Right lobe of liver (tissue), 6 donors: ENCODE measurements at places on chromosomes 1 and 21. TPM values are rescaled to one million over a fixed set of nuclear protein-coding genes. Genes with fewer than 3 reads are reported as not detected.
A peak's percentile ranks its signal among the peaks of the same experiment; 100 is the strongest.

DNA sequence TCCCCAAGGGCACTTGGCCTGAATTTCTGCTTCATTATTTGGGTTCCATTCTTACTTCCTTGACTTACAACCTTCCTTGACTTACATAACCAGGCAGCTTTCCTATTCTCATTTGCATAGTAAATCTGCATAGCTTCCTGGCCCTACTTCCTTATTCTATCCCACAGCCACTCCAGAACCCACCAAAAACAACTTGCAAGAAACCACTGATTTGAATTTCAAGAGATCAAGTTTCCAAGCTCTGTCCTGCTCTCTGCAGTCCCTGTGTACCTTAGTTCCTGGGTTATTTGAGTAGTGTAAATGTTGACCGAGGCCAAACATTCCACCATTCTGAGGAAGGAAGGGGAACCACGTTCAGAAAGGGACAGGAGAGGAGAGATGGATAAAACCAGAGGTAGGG, 603.3 kb downstream of the PTPRC start:
- H3K36me3 ChIP-seq, result no peaks in the 10 kb centered on the region
- no peak for DNase-seq
- no peaks in the 10 kb centered on the region for H3K27me3 ChIP-seq
- no peak overlapping the region for H3K4me3 ChIP-seq
- no peaks in the 10 kb centered on the region for H3K4me1 ChIP-seq

GRCh38 chr1:76891931-76892622, 24.8 kb downstream of the ST6GALNAC5 start:
- H3K27ac ChIP-seq, result no peak overlapping the region
- no peaks in the 10 kb centered on the region for H3K27me3 ChIP-seq
- no peak for DNase-seq
- no peaks in the 10 kb centered on the region for H3K4me1 ChIP-seq
- H3K36me3 ChIP-seq, result no peaks in the 10 kb centered on the region

- no peak overlapping the region for H3K4me3 ChIP-seq
- no peaks in the 10 kb centered on the region for H3K36me3 ChIP-seq
- H3K27ac ChIP-seq, result no peak overlapping the region
- H3K27me3 ChIP-seq, result no peaks in the 10 kb centered on the region
- DNase-seq, result no peak
These were observed 418.8 kb downstream of the SIPA1L2 start for GRCh38 chr1:232211149-232211548.

- H3K4me3 ChIP-seq, result no peak overlapping the region
- no peaks in the 10 kb centered on the region for H3K27me3 ChIP-seq
- no peak for DNase-seq
- H3K4me1 ChIP-seq, result peaks cover 11% of the 10 kb centered on the region
- H3K27ac ChIP-seq, result no peak overlapping the region
These were observed 5.2 kb downstream of the LEPR start for GRCh38 chr1:65425697-65426096.

- DNase-seq, result no peak
- no peaks in the 10 kb centered on the region for H3K4me1 ChIP-seq
- H3K4me3 ChIP-seq, result no peak overlapping the region
These were observed 39.5 kb downstream of the COLGALT2 start for GRCh38 chr1:183998045-183998444.

DNA sequence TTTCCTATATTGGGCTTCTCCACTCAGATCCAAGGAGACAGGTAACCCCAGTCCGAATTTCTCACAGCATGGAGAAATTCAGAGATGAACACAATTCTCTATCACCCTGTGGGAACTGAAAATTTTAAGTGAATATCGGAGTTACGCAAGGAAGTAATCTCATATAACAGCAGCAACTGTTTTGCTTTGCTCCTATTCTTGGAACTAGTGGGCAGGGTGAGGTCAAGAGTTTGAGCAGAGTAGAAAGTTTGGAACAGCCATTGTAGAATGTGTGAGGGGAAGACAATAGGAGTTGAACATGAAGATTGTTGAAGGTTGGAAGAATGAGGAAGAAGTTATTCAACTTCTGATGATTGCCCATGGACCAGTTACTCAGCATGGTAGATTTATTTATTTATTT, 24.3 kb upstream of the SLC35D1 start:
- H3K27ac ChIP-seq, result no peak overlapping the region
- DNase-seq, result no peak
- H3K36me3 ChIP-seq, result no peaks in the 10 kb centered on the region
- no peaks in the 10 kb centered on the region for H3K4me1 ChIP-seq
- no peaks in the 10 kb centered on the region for H3K27me3 ChIP-seq
- no peak overlapping the region for H3K4me3 ChIP-seq

DNA sequence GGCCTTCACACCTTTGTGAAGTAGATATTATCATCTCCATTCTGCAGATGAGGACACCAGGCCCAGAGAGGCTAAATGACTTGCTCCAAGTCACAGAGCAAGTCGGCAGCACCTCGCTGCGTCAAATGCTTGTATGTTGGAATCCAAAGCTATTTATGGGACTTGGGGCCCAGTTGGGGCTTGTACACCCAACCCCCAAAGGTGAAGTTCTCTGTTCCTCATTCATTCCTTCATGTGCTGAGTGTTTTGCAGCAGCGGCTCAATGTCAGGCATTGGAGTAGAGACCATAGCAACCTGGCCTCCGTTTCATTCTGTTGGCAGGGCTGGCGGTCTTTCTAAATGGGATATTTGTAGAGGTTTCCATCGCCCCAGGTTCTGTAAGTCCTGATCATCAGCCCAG, 113.4 kb upstream of the SLC25A33 start:
- no peaks in the 10 kb centered on the region for H3K27me3 ChIP-seq
- no peak overlapping the region for H3K27ac ChIP-seq
- H3K4me3 ChIP-seq, result no peak overlapping the region

DNA sequence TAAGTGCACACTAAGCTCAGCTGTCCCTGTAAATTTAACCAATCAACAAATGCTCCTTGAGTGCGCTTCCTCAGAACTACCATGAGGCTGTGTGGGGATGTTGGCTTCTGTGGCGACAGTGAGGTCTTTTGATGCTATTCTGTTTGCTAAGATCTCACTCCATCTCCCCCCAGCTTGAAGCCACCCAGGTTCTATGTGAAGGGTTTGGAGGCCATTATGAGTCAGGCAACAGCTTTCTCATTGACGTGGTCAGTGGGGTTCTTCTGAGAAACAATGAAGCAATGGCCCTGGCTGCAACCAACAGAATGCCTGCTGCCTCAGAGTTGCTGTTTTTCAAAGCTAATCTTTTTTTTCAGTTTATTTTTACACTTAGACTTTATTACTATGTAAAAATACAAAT, 205.5 kb downstream of the PTBP2 start:
- DNase-seq, result no peak
- no peak overlapping the region for H3K4me3 ChIP-seq
- no peak overlapping the region for H3K27ac ChIP-seq
- no peaks in the 10 kb centered on the region for H3K27me3 ChIP-seq
- H3K4me1 ChIP-seq, result no peaks in the 10 kb centered on the region

GRCh38 chr1:153527023-153527682, 8.6 kb downstream of the S100A6 start:
- DNase-seq, result no peak
- no peak overlapping the region for H3K27ac ChIP-seq

GRCh38 chr1:201653233-201653632, 114.3 kb downstream of the NAV1 start:
- no peaks in the 10 kb centered on the region for H3K36me3 ChIP-seq
- H3K4me3 ChIP-seq, result no peak overlapping the region
- peaks cover 13% of the 10 kb centered on the region for H3K4me1 ChIP-seq
- H3K27ac ChIP-seq, result no peak overlapping the region
- H3K27me3 ChIP-seq, result no peaks in the 10 kb centered on the region
- DNase-seq, result no peak

GRCh38 chr21:25709684-25710265, 24.9 kb downstream of the ATP5PF start:
- H3K4me1 ChIP-seq, result no peaks in the 10 kb centered on the region
- no peak for DNase-seq
- H3K36me3 ChIP-seq, result no peaks in the 10 kb centered on the region
- H3K4me3 ChIP-seq, result no peak overlapping the region

DNA sequence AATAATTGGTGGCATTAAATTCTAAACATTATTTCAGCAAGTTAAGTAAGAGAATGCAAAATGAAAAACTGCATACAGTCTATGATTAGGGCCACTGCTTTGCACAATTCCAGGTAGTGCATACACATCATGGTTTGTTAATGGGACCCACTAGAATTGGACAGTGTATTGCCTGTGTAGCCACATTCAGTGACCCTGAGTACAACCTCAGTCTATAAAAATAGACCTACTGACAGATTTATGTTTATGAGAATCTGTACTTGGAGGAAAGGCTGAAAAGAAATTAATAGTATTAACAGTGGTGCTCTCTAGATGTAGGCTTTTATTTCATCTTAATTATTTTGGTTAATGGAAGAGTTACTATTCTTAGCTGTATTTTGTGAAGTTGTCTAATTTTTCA, 18.8 kb downstream of the UAP1 start:
- H3K4me1 ChIP-seq, result no peaks in the 10 kb centered on the region
- H3K27me3 ChIP-seq, result no peaks in the 10 kb centered on the region
- no peak overlapping the region for H3K4me3 ChIP-seq
- no peak for DNase-seq

- H3K4me1 ChIP-seq, result no peaks in the 10 kb centered on the region
- no peaks in the 10 kb centered on the region for H3K27me3 ChIP-seq
- no peaks in the 10 kb centered on the region for H3K36me3 ChIP-seq
- DNase-seq, result no peak
- H3K4me3 ChIP-seq, result no peak overlapping the region
These were observed 15.5 kb upstream of the ZNF436 start for GRCh38 chr1:23385119-23385621.

- H3K27me3 ChIP-seq, result no peaks in the 10 kb centered on the region
- peak overlapping the region; percentile 87 for H3K4me3 ChIP-seq
- H3K36me3 ChIP-seq, result no peaks in the 10 kb centered on the region
- H3K4me1 ChIP-seq, result peaks cover 10% of the 10 kb centered on the region
- DNase-seq, result peak; percentile 74
These were observed 759 bp downstream of the AHCTF1 start for GRCh38 chr1:246930830-246931548.

DNA sequence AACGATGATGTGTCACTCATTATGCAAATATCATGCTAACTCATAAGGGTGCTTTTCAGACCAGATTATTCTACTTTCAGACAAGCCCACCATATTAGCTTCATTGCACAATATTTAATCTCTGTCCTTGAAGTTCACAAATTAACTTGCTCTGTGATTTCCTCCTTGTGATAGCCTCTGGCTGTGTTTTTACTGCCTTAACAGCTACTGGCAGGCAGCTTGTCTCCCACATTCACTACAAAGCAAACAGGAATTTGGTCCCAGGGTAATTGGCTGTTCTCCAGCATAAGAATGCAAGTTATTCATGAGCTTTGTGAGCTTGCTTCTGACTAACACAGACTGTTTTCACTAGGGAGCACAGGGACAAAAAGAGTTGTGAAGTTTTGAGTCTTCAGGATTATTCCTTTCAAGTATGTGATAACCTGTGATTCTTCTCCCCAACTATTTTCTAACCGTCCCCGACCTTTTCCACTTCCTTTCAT, 87.9 kb upstream of the HMCN1 start:
- H3K27ac ChIP-seq, result peak overlapping the region; percentile 42
- H3K36me3 ChIP-seq, result no peaks in the 10 kb centered on the region
- H3K4me3 ChIP-seq, result no peak overlapping the region
- no peaks in the 10 kb centered on the region for H3K4me1 ChIP-seq

DNA sequence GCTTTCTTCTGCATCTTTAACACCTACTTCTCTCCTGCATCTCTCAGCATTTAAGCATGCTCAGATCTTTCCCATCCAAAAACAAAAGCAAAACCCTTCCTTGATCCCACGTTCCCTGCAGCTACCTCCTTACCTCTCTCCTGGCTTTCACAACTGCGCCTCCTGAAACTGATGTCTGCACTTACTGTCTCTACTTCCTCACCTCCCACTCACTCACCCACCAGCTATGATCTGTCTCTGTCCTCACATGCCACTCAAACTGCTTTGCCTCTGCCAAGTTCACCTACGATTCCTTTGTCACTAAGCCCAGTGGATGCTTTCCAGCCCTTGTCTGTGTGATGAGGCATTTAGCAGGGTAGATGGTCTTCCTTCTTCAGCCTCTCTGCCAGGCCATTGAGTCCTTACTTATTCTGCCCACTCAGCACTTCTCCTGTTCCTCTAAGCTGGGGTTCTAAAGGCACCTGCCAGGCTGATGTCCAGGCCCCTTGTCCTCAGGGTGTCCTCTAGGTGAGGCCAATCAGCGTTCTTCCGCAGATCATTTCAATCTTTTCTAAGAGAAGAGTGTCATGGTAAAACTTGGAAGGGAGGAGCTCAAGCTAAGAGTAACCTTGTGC, 10.0 kb upstream of the GJB3 start:
- no peak overlapping the region for H3K4me3 ChIP-seq
- DNase-seq, result no peak
- no peaks in the 10 kb centered on the region for H3K27me3 ChIP-seq
- no peaks in the 10 kb centered on the region for H3K36me3 ChIP-seq
- H3K4me1 ChIP-seq, result no peaks in the 10 kb centered on the region

DNA sequence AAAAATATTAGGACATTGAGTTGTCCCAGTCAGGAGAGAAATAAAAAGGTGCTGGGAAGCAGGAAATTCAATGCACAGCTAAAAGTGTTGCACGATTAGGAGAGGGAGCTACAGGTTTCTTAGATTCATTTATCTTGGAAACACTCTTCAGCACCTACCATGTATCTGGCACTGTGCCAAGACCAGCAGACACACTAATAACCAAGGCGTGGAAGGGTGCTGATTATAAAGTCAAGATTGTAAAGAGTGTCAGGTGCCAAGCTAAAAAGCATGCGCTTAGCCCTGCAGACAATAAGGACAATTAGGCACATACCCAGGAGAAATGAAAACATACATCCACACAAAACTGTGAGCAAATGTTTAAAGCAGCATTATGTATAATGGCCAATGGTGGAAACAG, 129.9 kb downstream of the DSCAM start:
- no peaks in the 10 kb centered on the region for H3K4me1 ChIP-seq
- H3K27ac ChIP-seq, result no peak overlapping the region
- no peak overlapping the region for H3K4me3 ChIP-seq
- no peaks in the 10 kb centered on the region for H3K36me3 ChIP-seq
- DNase-seq, result no peak
- H3K27me3 ChIP-seq, result no peaks in the 10 kb centered on the region

- no peak for DNase-seq
- no peaks in the 10 kb centered on the region for H3K36me3 ChIP-seq
- H3K4me3 ChIP-seq, result no peak overlapping the region
- H3K27ac ChIP-seq, result no peak overlapping the region
- no peaks in the 10 kb centered on the region for H3K27me3 ChIP-seq
These were observed 78.7 kb downstream of the PBX1 start for GRCh38 chr1:164637461-164638375.

The RIMKLA gene
- 0.18 TPM for total RNA-seq

The TTC22 gene
- 6.1 TPM for total RNA-seq

The MCOLN2 gene
- not detected for total RNA-seq

The GUCA2A gene
- not detected for total RNA-seq

The VANGL2 gene
- total RNA-seq, result 0.06 TPM
